ENCODE measurements at places on chromosomes 16 and 17.
A peak's percentile ranks its signal among the peaks of the same experiment; 100 is the strongest.

- no peak for DNase-seq
Measured at GRCh38 chr17:39828443-39828842, 35.7 kb downstream of the IKZF3 start.

DNA sequence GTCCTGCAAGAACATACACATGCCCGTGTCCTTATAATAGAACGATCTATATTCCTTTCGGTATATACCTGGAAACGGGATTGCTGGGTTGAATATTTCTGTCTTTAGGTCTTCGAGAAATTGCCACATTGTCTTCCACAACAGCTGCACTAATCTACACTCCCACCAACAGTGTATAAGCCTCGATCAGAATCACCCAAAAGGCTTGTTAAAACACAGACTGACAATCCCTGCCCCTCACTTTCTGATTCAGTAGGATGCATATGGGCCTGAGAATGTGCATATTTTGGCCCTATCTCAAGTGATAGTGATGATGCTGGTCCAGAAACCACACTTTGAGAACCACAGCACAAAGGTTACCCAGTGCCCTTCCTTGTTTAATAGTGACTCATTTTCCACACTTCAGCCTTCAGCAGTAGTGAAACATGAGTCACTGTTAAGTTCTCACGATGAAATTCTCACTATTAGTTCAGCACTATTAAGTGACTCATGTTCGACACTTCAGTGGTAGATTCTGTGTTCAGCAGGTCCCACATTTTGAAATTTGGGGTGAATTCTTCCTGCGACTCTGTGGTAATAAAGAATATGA is 215.6 kb downstream of the GRIN2A start:
- DNase-seq, result no peak

DNA sequence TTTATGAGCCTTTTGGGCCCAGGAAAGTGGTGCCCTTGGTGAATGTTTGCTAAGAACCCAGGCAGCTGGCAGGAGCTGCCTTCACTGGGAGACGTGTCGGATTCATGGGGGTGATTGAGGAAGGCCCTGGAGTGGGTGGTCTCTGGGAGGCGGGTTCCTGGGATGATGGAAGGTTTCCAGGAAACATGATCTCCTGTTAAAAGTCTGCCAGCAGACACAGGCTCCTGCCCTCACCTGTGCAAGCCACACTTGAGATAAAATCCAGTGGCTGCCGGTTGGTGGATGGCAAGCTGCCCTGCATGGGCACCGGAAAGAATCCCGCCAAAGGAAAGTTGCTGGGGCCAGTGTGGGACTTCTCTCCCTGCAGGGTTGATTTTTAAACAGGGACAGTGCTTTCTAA is 189.0 kb upstream of the CIBAR2 start:
- no peak for DNase-seq

DNA sequence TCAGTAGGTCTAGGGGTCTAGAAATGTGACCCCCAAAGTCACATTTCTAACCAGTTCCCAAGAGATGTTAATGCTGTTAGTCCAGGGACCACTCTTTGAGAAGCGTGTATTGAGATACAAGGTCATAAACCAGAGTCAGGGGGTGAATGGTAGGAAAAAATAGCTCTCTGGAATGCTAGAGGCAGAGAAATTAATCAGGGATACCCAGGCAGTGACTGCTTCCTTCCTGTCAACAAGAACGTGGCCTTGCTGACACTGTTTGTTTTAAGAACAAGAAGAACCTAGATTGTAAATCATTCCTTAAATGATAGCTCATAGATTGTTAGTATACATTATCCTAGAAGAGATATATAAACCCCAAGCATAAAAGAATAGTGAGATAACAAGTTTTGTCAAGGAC is 43.8 kb downstream of the PITPNM3 start:
- no peak for DNase-seq

GRCh38 chr16:19410435-19411171 is 7.1 kb upstream of the TMC5 start:
- no peak for DNase-seq

DNA sequence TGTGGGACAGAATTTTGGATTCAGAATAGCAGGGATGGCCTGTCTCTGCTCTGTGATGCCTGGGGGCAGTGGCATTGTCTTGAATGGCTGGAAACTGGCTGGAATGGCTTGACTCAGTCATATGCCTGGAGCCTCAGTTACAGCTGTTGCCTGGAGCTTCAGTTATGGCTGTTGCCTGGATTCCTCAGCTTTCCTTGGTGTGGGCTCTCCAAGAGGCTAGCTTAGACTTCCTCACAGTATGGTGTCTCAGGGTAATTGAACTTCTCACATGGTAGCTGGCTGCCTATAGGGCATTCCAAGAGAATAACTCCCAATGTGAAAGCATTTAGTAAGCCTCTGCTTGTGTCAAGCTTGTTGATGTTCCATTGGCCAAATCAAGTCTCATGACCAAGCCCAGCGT is 21.1 kb downstream of the KRT23 start:
- DNase-seq, result no peak

GRCh38 chr17:42629411-42630009 is 20.0 kb downstream of the TUBG1 start:
- no peak for DNase-seq

DNA sequence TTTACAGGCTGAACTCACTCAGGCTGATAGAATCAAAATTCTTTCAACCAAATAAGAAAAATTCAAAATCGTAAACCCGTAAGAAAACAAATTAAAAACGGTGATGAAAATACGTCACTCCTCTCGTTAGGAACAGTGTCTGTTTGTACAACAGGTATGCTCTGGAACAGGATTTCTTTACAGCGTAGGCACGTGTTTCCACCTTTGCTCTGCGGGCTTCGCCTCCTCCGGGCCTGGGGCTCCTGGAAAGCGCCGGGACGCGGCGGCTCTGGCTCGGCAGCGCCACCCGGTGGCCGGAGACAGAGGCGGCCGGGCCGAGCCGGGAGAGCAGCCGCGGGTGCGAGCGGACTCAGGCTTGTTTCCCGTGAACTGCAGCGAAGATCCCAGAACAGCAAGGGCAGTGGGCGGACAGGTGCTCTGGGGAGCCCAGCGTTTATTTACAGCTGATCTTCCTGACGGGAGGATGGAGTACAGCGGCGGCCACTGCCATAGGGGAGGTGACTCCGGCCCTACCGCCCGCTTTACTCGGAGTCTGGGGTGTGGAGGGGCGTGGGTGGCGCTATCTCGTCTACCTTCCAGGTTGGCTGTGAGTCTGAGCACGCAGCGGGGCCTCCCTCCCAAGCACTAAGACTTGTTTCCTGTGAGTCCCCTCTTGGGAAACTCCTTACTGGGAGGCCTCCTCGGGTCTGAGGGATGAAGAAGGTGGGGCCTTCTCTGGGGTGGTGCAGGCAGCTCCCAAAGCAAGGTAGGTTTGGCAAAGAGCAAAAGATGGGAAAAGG is 40.5 kb upstream of the ATP2A3 start:
- DNase-seq, result peak; percentile 11

DNA sequence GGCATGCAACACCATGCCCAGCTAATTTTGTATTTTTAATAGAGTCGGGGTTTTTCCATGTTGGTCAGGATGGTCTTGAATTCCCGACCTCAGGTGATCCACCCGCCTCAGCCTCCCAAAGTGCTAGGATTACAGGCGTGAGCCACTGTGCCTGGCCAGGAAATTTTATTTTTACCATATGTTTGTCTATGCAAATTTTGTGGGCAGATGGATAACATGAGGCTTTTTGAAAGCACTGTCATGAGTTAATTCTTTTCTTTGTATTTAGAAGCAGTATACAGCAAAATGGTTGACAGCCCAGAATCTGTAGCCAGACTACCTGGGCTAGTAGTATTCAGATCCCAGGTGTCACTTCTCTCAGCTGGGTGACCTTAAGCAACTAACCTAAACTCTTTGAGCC is 8.5 kb upstream of the KPNB1 start:
- no peak for DNase-seq

- peak; percentile 60 for DNase-seq
Measured at GRCh38 chr17:74386386-74386785, 19.1 kb downstream of the GPR142 start.

- DNase-seq, result no peak
Measured at GRCh38 chr17:67818110-67819002, 6.9 kb upstream of the BPTF start.

DNA sequence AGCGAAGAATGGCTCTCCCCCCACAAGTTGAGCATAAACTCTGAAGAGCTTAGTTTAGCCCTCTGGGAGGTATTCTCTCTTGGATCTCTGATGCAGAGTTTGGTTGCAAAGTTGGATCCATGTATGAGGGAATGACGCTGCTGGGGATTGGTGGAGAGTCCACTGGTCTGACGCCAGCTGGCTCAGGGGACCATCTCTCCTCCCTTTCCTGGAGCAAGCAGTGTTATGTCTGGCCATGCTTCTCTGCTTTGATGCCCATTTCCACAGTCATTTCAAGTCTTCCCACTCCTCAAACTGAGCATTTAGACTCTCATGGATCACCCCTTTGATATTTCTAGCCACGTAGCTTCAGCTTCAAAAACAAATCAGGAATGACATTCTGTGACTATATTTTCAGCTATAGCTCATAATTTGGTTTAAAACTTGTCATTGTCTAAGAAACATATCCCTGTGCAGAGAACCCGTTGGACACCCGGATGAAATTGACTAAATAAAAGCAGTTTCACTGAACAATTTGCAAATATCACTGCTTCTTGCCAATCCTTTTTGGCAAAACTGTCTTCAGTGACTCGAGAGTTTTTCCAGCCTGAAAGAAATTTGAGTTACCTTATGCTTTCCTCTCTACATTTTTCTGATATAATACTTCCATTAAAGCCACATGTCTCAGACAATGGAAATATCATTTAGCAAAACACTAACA is 193.4 kb upstream of the CDH11 start:
- peak; percentile 33 for DNase-seq

DNA sequence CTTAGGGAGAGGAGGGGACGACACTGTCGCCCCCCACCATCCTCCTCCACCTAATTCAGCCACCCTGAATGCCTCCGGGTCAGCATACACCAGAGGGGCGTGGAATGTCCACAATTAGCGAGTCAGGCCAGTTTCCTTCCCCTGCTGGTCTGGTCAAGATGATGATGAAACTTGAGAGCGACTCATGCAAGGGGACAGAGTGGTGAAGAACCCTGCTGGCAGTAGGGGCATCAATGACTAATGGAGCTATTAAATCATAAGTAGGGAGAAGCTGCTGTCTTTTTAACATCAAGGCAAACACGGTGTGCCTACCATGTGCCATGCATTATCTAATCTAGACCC is 7.2 kb downstream of the SPACA3 start:
- DNase-seq, result peak; percentile 27

GRCh38 chr16:49280105-49280741 is 1.4 kb downstream of the CBLN1 start:
- no peak for DNase-seq

- DNase-seq, result no peak
Measured at GRCh38 chr16:20873331-20873730, 26.8 kb downstream of the DCUN1D3 start.

GRCh38 chr17:75468779-75469373 is 12.4 kb downstream of the TMEM94 start:
- no peak for DNase-seq

DNA sequence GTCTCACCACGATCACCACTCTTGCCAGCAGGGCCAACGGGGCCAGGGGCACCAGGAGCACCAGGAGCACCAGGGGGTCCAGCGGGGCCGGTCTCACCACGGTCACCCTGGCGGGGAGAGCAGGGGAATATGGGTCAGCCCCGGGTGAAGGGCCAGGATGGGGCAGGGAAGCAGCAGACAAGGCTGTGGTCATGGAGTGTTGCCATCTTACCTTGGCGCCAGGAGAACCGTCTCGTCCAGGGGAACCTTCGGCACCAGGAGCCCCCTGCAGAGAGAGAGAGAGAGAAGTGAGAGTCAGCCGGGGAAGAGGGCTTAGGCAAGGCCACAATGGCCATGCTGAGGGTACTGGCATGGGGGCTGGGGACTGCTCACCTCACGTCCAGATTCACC is 12.9 kb downstream of the COL1A1 start:
- DNase-seq, result no peak

DNA sequence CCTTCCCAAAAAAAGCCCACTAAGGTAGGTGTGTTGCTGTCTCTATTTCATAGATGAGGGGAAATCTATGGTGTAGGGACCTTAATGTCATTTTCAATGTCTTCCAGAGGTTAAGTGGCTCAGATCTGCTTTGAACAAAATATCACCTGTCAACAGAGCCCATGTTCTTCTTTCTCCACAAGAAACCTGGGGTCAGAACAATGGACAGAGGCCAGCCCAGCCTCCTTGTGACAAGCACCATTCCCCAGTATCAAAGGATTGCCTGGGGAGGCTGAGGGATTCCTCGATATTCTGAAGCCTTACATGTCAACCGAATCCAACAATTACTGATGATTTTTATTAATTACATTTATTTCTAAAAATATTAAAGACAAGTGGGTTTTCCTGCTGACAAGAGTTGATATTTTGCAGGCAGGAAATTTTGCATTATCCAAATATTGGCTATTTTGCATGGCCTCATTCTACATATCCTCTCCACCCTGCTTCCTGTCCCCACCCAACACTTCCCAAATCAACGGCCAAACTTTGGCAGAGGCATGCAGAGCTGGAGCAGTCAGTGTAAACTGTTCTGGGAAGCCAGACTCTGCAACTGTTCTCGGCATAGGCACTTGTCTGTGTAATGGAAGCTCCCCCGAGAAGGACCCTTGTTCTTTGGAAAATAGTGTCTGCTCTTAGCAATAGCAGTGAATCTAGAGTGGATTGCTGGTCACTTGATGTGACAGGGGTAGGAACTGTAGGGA is 281.5 kb downstream of the HS3ST3A1 start:
- DNase-seq, result no peak

GRCh38 chr16:73177729-73178295 is 129.9 kb upstream of the ZFHX3 start:
- DNase-seq, result no peak

DNA sequence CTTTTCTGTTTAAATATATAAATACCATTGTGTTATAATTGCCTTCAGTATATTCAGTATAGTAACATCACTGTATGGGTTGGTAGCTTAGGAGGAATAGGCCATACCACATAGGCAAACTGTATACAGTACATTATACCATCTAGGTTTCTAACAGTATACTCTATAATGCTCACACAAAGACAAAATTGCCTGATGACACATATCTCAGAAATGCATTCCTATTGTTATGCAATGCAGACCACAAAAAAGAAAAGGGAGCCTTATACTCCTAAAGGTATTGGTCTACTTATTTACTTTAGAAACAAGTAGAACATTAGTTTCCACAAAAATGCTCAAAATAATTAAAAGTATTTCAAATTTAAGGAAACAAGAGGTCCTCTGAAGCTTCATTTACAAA is 47.9 kb downstream of the SETD6 start:
- peak; percentile 33 for DNase-seq

- DNase-seq, result peak; percentile 1
Measured at GRCh38 chr17:51869387-51869786, 289.1 kb downstream of the CA10 start.

Measured in fibroblast of lung (primary cell).